ENCODE measurements at places on chromosomes 5 and 9. TPM values are rescaled to one million over a fixed set of nuclear protein-coding genes. Genes with fewer than 3 reads are reported as not detected.

GRCh38 chr5:132971483-132972435 is 8.3 kb upstream of the AFF4 start:
- DNase-seq: no peak

DNA sequence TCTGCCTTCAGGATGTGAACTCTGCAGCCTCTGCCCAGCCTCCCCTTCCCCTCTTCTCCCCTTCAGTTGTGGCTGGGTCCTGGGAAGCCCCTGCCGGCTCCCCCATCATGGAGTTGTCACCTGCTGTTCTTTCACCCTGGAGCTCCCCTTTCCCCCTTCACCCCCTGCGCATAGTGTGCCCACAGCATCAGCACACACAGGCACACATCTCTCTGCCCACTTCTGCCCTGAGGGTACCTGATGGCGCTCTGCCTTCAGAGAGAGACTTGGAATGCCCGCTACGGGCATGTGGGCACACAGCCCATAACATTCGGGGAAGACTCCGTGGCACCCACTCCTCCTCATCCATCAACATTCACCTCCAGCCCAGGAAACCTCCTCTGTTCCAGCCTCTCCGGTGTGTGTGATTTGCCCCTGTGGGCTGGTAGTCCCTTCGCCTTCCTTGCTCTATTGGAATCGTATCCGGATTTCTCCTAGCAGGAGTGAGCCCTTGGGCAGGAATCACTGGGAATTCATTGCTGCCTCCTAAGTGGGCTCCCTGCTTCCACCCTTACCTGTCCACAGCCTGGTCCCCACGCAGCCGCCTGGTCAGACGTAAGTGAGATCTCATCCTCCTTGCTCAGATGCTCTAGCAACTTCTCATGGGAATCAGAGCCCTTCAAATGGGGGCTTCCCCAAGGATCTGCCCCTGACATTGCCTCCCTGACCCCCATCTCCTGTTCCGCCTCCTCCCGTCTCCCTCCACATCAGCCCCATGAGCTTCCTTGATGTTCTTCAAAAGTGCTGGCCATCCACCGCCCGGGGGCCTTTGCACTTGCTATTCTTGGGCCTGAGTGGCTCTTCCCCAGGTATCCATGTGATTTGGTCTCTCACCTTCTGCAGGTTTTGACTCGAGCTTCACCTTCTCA is 61.5 kb upstream of the CTSL start:
- no peak for DNase-seq

DNA sequence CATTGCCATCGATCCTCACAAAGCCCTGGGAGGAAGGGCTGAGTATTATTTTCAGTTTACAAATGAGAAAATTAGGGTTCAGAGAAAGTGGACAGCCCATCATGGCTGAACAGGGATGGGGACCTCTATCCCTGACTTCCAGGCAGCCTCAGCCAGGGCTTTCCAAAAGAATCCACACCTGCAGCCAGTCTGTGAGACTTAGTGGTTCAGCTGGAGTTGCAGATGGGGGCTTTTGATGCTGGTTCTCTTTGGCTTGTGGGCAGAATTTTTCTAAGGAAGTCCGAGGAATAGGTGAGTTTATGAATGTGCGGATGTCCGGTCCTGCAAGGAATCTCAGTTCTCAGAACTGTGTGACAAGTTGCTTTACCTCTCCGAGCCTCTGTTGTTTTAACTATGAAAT is 138.1 kb downstream of the RGS3 start:
- no peak for DNase-seq

DNA sequence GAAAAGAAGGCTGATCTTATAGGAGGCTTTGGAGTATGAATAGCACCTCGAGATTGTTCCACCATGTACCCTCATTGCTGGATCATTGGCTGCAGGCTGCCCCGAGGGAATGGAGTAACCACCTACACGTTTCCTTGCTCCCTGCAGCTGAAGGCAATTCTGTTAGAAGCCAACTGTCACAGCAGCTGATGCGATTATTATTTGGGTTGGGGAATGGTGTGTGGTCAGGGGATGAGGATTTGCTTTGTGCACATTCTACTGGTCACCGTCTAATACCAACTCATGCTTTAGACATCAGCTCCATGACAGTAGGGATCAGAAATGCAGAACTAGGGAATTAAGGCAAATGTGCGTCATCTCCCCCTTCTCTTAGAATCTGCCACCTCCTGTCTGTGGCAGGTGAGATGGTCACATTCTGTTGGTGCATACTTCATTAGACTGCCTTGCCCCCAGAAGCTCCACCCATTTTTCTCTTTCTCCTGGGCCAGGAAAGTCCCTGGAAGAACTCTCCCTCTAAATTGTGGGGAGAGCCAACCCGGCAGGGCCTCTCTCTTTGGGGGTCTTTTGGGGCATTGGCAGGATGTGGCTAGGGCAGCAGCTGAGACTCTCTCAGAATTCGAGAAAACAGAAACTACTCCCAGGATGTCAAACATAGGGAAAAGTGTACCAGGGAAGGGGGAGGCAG is 32.8 kb downstream of the NEUROG1 start:
- DNase-seq: no peak

The OCLN gene
- total RNA-seq: 26.6 TPM

- DNase-seq: no peak
These were observed 24.1 kb upstream of the MTAP start for GRCh38 chr9:21778304-21778703.

GRCh38 chr5:100708645-100709171 is 173.5 kb downstream of the FAM174A start:
- no peak for DNase-seq

- DNase-seq: no peak
These were observed 79.0 kb downstream of the GTF3C4 start for GRCh38 chr9:132749306-132749705.
